ENCODE measurements at places on chromosomes 2 and 18.

DNA sequence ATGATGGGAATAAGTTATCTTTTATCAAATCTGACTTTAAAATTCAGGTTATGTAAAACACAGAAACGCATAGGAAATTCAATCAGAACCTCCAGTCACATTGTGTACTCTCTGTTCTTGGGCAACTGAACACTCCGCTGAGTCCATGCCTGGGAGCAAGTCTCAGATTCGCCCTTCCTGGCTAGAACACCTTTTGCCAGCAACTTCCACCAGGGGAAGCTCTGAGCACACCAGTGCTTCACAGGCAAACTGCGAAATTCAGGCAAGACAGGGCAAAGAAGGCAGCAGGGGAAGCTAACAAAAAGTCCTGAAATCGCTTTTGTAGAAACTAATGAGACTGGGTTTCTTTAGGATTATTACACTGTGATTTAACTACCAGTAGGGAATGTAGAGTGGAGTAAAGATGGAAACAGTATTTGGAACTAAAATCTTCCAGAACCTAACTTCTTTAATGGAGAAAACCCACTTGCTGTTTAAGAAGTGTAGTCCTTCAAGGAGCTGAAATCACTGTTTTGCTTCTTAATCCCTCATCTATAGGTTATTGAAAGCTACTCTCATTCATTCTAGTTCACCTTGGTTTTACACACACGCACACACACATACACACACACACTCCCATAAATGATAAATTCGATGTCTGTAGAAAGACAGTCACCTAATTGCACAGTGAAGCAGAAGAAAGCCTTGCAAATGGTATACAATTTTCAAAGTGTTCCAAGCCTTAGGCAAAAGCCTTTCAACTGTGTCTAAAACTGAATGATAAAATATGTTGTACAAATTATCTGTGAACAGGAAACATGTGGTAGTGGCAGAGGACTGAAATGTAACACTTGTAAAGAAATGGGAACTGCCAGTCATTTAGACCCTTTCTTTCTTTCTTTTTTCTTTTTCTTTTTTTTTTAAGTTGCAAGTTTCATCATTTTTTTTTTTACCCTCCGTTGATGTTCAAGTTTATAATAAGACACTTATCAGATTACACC lies 214.5 kb downstream of the TMEM182 start:
- peak; percentile 12 for DNase-seq

DNA sequence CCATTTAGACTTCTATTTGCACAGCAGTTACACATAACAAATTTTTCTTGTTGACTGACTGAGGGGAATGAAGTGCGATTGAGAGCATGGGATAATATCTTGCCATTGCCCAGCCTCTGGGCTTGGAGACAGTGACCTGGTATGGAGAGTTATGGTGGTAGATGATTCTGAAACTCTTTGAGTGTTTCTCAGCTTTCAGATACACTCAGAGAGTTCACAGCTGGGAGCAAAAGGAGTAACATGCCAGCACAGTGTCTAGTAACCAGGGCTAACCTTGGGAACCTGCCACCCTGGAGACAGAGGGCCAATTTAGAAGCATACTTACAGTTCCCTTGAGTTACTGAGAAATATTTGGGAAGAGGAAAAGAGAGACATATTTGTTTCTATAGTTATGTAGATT lies 1099.3 kb upstream of the CELF4 start:
- DNase-seq = no peak

DNA sequence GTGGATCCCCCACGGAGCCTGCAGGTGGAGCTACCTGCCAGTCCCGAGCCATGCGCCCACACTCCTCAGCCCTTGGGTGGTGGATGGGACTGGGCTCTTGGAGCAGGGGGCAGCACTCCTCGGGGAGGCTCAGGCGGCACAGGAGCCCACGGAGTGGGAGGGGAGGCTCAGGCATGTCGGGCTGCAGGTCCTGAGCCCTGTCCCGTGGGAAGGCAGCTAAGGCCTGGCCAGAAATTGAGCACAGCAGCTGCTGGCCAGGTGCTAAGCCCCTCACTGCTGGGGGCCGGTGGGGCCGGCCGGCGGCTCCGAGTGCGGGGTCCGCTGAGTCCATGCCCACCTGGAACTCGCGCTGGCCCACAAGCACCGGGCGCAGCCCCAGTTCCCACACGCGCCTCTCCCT lies 91.7 kb upstream of the ACVR1 start:
- DNase-seq = no peak

DNA sequence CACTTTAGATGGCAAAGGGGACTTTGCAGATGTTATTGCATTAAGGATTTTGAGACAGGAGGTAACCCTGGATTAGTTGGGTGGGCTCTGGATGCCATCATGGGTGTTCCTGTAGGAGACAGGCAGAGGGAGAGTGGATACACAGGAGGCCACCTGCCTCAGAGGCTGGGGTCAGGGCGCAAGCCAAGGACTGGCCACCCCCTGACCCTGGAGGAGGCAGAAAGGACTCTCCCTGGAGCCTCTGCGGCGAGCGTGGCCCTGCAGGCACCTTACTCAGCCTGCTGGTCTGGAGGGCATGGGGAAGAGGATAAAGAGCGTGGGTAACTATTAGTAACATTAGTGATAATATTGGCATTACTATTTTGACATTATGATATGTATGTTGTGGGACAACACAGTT lies 21.6 kb upstream of the OTOS start:
- no peak for DNase-seq

DNA sequence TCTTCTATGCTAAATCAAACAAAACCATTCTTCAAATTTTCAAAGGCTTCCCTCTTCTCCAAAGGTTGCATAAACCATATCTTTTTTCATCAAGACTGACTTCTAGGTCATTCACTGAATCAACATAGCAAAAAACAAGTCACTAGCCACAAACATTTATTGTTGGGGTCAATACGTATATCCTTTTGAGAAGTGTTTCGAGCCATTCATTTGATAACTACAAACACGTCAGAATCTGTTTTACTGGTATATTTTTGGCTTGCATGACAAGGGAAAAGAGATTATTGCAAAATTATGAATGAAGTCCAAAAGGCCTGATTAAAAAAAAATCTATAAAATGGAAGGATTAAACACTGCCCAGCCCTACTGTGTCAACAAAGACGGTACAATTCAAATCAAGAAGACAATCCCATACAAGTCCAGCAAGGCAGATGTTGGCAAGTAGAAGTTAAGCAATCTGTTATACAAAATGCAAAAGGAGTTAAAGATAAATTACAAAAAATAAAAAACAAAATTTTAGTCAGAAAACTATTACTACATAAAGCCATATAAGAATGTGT lies 222.4 kb downstream of the SRBD1 start:
- no peak for DNase-seq

DNA sequence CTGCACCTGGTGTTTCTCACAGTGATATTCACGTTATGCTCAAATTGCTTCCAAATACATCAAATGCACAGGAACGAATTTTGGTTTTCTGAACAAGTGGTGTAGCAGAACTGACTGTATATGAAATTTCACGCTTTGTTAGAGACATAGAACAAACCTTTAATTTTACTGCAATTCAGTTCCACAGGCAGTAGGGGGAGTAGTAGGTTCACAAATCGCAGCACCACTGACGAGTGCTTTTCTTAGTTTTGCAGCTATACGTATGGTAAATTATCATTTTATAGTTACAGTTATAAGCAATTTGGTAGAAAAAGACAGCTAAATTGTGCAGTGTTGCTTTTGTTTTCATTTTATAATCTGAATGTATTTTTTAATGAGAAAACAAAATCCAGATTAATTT lies 113.3 kb downstream of the KIAA1328 start:
- DNase-seq = peak; percentile 27

DNA sequence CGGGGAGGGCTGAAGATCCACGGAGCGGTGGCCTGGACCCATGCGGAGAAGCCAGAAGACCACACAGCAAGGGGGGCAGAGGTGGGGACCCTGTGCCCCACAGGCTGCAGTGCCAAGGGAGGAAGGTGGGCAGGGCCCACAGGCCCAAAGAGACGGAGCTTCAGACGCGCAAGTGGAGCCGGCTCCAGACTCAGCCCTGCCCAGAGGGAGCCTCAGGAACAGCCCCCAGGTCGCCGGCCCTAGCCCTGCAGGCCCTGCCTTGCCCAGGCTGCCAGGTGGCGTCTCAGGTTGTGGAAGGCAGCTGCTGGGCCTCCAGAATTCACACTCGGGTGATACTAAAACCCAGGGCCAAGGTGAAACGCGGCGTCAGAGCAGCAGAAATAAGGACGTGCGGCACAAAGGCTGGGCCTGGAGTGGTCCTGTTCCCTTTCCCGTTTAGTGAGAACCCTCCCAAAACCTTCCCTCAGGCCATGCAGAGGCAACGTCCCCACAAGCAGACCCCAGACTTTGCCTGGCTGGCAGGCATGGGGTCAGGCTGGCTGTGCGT lies 36.8 kb downstream of the SLC66A2 start:
- no peak for DNase-seq

DNA sequence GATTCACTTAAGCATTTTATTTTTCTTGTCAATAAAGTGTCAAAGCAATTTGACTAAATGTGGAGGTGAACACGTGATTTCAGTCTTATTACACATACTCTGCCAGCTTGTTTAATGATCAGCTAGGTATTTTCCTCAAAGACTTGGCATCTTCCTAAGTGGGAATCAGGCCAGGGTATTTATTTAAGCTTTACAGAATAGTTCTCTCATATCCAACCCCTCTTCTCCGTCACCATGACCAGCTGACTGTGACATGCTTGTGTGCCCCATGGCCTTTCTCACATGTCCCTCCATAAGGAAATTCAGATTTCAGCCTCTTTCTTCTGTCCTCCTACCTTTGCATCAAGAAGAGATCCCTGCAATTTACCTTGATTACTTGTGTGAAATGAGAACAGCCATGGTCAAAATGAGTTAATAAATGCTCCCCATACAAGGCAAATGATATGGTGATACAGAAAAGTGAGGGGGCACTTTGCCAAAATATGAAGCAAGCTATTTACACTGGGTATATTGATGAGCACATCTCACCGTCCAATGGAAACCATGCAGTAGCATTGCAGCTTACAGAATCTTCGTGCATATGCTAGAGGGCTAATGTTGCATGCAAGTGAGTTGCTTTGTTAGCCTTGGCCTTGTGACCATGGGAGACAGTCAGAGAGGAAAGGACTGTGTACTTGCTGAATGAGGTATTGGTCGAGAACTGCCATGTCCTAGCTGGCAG lies 202.2 kb downstream of the RNF152 start:
- no peak for DNase-seq

DNA sequence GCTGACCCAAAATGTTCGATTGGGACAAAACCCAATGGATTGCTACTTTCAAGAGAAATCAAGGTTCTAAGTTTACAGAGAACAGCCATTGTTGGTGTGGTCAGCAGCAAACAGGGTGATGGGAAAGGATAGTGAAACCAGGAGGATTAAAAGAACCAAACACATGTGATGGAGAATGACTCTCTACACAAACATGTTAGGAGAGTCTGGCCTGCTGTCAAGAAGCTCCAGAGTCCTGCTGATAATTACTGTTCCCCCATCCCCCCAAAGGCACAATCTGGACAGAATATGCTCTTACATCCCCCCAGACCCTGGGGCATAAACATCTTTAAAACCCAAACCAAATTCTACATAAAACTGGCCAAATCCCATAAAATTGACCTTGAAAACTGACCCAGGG lies 32.0 kb upstream of the ACYP2 start:
- peak; percentile 52 for DNase-seq

DNA sequence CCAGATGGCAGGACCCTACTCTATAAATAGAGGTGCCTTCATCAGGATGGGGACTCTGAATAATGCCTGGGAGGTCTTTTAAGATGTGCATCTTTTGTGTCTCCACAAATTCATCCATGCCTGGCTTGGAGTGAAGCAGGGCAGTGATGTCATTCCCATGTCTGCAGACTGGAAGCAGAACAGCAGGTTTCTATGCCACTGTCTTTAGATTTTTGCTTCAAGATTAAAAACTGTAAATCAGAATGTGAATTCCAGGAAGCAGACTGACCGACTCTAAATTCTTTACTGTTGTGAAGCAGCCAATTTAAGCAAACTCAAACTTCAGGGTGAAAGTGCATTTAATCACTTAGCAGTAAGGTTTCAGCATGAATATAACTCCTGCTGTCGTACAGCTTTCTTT lies 159.3 kb downstream of the SCG2 start:
- DNase-seq = peak; percentile 20

DNA sequence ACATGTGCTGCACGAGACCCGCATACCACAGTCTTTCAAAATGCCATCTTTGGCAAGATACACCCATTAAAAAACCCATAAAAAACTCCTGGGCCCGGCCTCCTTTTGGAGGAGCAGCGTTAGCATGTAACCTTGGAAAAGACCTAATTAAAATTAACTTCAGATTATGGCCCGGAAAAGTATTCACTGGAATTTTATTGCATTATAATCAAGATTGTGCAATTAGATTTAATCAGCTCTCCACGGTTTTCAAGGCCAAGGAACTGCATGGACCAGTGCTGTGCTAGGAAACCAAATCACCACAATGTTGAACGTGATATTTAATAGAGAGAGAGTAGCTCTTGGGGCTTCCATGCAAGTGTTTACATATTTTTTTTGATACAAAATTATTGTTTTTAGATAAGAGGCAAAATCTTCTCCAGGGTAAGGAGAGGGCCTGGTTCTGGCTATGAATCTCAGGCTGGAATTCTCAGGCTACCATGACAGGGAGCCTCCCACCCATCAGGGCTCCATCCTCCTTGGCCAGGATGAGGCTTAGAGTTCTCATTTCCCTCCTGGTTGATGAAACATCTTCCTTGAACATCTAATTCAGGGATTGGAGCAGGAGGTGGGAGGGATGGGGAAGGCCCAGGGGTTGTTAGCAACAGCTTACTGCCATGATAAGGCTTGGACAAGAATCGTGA lies 82.0 kb upstream of the TTC39C start:
- DNase-seq = peak; percentile 75

GRCh38 chr2:75498907-75499306 lies 61.8 kb downstream of the EVA1A start:
- no peak for DNase-seq

DNA sequence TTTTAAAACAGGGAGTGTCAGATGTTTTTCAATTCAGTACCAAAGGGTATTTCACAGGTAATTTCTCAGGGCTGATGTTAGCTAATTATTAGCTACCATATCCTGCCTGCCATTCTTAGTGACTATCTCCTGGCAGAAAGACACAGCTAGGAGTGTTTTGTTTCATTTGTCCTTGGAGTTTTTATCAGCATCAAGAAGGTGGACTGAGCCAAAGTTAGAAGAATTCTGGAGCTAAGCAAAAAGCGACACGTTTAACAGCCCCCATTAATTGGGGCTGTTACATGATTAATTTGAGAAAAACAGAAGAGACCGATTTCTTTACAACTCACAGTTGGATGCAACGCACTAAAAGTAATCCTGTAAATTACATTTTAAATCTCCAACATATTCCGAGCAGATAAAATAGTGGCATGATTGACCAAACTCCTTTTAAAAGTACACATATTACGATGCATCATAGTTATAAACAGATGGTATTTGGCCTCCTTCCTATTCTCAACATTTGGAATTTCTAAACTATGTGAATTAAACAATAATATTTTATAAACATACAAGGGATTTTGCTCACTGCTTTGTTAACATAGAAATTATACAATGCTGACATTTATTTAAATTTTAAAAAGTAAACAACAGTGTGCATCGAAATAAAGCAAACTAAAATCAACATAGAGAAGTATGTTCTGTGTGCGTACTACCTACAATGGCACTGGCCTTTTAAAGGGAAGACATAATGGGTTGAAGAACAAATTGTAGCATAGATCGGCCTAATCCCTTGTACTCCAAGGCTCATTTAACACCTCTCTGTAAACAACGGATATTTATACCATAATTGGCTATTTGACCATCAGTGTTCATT lies 585.1 kb downstream of the ZEB2 start:
- no peak for DNase-seq

GRCh38 chr2:197292619-197293018 lies 18.0 kb downstream of the ANKRD44 start:
- DNase-seq = no peak

Measured in AG10803 (cell line).